ENCODE measurements at places on chromosomes 2 and 18.

DNA sequence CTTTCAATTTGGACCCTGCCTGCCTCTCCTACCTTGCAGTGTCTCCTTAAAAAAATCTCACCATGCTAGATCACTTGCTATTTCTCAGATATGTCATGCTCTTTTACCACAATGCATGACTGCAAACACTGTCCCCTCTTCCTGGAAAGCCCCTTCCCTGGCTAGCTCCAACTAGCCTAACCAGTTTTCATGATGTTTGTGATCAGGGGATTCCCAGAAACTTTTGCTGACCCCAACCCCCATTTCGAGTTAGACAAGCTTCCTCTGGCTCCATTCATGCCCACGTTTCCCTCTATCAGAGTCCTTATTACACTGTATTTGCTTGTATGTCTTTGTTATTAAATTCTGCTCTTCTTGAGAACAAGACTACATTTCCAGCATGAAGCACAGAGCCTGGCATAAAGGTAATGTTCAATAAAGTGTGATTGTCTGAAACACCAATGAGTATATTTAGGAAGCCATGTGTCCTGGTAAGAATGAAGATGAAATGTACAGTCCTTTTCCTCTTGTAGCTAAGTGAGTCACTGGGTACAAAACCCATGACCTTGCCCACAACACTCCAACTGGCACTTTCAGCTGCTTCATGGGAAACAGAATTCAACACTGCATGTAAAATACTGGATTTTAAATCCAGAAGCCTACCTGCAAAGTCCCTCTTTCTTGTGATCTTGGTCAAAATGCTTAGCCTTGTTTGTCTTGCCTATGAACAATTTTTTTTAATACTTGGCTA, 62.0 kb upstream of the ATL2 start:
- no peak for DNase-seq

DNA sequence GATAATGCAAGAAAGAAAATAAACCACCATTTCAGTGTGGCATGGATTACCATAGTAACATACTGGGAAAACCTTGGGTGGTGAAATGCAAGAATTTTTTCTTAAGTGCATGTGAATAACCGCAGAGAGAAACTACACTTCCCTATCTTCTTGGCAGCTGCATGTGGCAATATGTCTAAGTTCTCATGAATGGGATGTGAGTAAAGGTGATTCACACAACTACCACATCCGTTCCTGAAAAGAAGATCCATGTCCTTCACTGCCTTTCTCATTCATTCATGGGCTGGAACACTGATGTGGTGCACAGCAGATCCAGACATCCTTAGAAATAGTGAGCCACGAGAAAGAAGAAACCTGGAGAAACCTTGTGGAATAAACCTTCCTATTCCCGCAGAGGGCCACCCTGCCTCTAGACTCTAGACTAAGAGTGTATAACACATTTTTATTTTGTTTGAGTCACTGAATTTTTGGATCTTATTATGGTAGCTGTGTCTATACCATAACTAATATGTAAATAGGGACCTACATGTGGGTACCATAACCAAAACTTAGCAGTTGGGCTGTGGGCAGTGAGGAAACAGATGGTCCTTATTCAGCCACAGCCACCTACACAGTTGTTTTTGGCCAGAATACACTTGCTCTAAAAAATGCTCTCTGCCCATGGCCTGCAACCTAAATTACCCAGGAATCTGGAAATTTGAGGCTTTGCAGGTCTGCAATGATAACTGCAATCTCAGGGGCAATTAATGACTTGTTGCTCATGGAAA, 573.3 kb downstream of the LRP1B start:
- DNase-seq: peak; percentile 91

GRCh38 chr2:84302513-84303412, 156.3 kb downstream of the SUCLG1 start:
- DNase-seq: peak; percentile 40

- peak; percentile 52 for DNase-seq
Measured at GRCh38 chr2:50529600-50530218, 502.2 kb downstream of the NRXN1 start.

GRCh38 chr2:8028036-8028435, 653.8 kb upstream of the ID2 start:
- no peak for DNase-seq

GRCh38 chr2:96163768-96164429, 18.7 kb upstream of the DUSP2 start:
- DNase-seq: no peak

GRCh38 chr18:34126121-34126520, 98.6 kb downstream of the NOL4 start:
- DNase-seq: no peak

- peak; percentile 92 for DNase-seq
Measured at GRCh38 chr2:161122772-161123530, 37.3 kb upstream of the TANK start.

Data from fibroblast of mammary gland (primary cell).